ENCODE measurements at places on chromosomes 2 and 18.

GRCh38 chr2:128502200-128502599 lies 183.5 kb upstream of the HS6ST1 start:
- no peak for DNase-seq

DNA sequence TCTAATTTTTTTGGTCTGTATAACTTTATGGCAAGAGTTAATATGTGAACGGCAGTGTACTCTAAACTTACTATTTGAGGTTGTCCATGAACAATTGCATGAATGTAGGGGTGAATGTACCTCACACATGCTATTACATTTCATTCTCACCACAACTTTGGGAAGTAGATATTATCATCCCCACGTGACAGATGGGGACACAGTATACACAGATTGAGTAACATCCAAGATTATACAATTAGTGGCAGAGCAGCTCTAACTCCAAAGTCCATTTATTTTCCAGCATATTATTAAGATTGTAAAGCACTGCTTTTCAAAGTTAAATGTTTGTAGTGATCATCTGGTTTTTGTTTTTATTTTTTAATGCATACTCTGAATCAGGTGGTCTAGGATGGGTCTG lies 622.1 kb upstream of the ZEB2 start:
- no peak for DNase-seq

- DNase-seq = no peak
Observed at GRCh38 chr2:30454571-30454970, 7.5 kb downstream of the LCLAT1 start.

GRCh38 chr2:38263293-38263692 lies 113.8 kb downstream of the ATL2 start:
- DNase-seq = no peak

DNA sequence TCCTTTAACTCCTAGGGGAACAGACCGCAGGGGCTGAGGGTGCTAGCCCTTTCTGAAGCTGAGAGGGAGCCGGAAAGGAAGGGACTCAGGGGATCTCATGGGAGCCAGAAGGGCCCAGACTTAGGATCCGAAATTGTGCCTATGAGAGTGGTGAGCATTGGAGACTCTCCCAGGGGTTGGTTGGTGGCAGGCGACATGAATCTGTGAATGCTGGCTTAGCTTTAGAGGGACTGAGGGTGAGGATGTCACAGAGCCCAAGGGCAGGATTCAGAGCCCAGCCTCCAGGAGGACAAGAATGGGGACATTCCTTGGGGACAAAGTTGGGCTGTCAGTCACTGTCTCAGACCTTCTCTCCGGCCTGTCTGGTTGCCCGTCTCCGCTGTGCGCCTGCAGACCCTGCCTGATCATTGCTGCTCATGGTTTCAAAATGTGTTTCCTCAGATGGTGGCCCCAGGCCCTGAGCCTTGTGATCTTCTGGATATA lies 17.5 kb downstream of the GNLY start:
- DNase-seq = no peak

- no peak for DNase-seq
Observed at GRCh38 chr2:33727361-33728032, 128.4 kb upstream of the FAM98A start.

GRCh38 chr2:20723543-20723942 lies 56.6 kb downstream of the GDF7 start:
- DNase-seq = no peak

DNA sequence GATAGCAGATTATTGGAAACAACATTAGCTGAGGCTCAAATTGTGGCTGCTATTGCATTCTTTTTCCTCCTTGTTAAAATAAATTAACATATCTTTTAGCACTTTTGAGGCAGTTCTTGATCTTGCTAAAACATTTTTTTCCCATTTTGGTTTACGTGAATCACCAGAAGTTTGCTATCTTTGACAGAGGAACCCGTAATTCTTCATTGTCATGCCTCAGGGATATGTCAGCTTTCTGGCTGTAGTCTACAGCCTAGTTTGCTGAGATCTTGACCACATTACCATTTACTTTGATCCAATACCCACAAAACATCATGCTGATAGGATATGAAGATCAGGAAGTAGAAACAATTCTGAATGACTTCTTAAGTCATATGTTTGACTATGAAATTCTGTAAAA lies 25.1 kb upstream of the FANCL start:
- DNase-seq = no peak

DNA sequence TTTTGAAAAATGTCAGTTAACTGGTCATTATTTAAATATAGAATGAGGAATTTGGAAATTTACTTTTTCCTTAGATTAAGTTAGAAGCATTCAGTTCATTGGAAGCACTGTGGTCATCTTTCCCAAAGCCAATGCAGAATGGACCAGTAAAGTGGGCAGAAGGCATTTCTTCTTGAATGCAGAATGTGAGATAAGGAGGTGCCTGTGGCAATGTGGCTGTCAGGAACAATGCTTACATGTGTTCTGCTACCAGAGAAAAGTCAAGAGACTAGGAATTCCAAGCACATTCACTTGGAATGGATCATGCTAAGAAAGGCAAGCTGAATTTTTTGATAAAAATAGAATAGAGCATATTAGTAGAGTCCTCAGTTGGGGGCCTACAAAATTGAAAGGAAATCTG lies 295.0 kb upstream of the KCNH7 start:
- DNase-seq = no peak

- DNase-seq = no peak
Observed at GRCh38 chr2:238063414-238064189, 2.8 kb downstream of the SCLY start.

GRCh38 chr2:25673300-25674076 lies at the start of gene DTNB:
DTNB (minus strand) TSS chr2:25673577; CDS start chr2:25652660, 20,917 bp downstream.
- peak; percentile 78 for DNase-seq

DNA sequence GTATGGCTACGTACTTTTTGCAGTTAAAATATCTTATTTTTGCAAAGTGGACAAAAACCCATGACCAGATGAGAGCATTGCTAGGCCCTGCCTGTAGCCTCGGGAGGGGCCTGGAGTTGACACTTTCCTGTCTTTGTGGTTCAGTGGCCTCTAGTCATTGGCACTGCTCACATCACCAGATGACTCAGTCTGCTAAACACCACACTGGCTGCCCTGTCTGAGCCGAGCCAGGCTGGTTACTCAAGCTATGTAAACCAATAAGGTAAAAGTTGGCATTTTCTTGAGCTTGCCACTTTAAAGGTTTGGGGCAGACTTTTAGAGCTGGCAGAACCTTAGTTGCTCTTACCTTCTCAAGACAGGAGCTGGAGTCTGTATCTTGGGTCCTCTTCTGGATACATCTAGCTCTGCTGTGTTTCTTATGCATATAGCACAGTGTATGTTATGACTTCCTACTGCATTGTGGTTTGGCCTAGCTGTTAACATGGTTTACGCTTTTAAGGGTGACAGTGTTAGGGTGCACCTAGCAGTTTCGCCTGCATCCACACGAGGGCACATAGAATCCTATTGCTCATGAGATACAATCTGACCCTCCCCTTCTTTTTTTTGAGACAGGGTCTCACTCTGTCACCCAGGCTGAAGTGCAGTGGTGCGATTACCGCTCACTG lies 76.4 kb downstream of the AP1S3 start:
- DNase-seq = peak; percentile 56

DNA sequence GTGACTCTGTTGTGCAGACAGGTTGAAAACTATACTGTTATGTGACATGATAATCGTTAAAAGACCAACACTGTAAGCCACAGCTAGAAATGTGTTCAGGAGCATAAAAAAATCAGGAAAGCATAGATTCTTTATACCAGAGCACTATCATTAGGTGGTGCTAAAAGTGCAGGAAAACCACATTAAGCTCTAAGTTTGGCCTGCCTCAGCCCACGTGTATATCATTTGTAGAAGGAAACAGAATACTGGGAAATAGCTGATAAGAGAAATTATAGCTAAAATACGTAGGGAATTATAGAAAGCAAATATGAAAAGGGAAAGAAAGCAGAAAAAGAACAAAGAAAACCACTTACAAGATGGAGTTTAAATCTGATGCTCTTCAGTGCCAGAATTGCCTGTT lies 26.5 kb upstream of the C2orf74 start:
- DNase-seq = no peak

GRCh38 chr2:229526951-229527350 lies 187.4 kb downstream of the DNER start:
- no peak for DNase-seq

DNA sequence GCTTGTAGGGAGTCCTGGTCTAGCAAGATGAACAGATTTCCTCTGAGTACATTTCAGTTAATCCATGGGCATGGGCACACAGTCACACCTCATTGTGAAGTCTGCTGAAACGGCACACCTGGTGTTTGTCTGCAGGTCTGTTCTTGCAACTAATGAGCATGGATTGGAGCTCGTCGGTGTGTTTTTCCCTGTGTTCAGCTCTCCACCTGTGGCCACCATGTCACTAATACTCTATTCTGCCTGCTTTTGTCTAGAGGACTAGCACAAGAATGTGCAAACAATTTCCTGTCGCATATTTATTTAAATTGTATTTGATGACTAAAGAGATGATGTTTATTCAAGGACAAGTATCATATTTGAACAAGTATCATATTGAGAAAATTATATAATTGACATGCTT lies 24.5 kb upstream of the PPP4R1 start:
- no peak for DNase-seq

DNA sequence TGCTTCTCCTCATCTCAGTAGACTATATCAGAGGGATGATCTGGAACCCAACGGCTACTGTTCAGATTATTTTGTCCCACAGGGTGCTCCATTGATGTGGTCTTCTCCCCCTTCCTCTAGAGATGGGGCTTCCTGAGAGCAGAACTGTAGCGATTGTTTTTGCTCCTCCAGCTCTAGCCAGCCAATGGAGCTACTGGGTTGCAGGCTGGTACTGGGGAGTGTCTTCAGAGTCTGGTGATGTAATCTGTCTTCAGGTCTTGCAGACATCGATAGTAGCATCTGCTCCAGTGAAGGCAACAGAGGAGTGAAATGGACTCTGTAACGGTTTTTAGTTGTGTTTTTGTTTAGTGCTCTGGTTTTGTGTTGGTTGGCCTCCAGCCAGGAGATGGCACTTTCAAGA lies 621.9 kb downstream of the RNF144A start:
- peak; percentile 15 for DNase-seq

GRCh38 chr2:180990337-180990736 lies 9.9 kb downstream of the UBE2E3 start:
- DNase-seq = no peak

DNA sequence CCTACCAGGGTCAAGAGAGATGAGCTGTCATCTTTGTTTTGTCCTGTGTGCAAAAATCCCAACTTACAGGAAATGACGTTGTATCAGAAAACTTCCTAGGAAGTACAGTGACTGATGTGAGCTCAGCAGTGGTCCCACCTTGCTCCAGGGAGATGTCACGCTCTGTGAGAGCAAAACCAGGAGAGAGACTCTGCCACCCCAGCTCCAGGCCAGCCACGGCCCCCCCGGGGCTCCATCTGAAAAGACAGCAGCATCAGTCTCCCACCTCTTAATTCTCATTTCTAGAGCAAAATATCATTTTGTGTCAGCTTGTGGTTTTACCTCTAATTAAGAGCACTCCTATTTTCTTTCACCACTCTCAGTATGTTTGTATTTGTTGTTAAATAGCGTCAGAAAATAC lies 57.5 kb downstream of the MYL12B start:
- DNase-seq = no peak

- DNase-seq = no peak
Observed at GRCh38 chr2:154992826-154993225, 294.3 kb downstream of the KCNJ3 start.

DNA sequence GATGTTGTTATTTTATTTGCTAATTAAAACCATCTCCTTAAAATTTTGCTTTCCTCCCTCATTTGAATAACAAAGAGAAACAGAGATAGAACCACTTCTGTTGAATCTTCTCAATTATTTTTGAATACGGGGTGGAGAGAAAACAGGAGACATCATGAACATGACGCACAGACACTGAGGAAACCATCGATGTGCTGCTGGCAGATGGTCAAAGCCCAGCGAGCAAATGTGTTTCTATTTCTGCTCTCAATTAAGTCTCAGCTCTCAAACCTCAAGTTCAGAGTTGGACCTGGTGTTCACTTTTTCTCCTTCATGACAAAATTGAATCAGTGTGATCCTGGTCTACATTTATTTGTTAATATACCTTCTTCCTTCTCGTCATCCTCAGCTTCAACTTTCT lies 36.1 kb upstream of the TWIST2 start:
- no peak for DNase-seq

GRCh38 chr2:79453918-79454317 lies 58.9 kb upstream of the CTNNA2 start:
- no peak for DNase-seq

GRCh38 chr18:67514465-67514864 lies 2.1 kb downstream of the DSEL start:
- no peak for DNase-seq

DNA sequence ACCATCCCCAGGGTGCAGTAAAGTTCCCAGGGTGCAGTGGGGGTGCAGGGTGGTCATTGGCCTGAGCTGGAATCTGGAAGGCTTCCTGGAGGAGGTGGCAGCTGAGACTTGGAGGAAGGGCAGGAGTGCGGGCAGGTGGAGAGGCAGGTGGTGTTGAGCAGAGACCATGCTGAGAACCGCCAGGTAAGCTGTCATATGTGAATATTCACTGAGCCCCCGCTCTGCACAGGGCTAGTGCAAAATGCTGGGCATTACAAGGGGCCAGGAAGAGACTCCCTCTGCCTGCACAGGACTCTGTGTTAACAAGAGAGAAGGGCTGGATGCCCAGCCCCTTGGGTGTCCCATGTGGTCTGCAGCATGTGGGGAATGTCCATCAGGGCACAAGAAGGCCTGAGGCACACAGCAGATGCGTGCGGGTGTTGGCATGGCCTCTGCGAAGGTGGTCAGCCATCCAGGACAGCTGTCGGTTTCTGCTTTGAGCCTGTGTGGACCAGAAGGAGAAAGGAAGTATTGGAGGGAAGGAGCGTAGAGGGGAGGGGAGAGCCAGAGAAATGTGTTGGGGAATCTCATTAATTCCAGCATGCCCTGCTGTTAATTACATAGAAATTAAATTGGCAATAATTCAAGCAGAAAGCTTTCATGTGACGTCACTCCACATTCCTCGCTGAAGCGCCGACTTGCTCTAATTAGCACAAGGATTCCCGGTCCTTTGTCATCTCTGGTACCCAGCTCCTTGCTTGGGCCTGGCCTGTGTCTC lies 62.8 kb upstream of the OTOS start:
- no peak for DNase-seq

DNA sequence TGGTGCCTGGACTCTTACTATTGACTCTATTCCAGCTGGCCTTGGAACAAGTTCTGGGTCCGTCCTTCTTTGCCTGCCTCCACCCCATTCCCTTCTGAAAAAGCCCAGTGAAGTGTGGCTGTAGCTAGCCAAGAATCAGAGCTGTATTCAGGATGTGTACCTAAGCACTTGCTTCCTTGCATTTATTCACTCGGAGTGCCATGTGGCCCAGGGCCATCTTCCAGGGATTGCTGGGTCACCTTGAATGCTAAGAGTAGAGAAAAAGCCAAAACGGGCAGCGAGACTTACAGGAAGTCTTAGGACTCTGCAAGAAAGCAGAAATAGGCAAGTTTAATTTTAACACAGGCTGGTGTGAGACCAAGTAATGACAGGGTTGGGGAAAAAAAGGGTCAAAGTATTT lies 4.1 kb downstream of the ITGA6 start:
- no peak for DNase-seq
